CD4-positive, alpha-beta T cell treated with Interferon alpha-2 for 1 hour (primary cell): ENCODE measurements at places on chromosomes 1 and 21.

- no peak for DNase-seq
These were observed 54.9 kb upstream of the WASF2 start for GRCh38 chr1:27544834-27545233.

DNA sequence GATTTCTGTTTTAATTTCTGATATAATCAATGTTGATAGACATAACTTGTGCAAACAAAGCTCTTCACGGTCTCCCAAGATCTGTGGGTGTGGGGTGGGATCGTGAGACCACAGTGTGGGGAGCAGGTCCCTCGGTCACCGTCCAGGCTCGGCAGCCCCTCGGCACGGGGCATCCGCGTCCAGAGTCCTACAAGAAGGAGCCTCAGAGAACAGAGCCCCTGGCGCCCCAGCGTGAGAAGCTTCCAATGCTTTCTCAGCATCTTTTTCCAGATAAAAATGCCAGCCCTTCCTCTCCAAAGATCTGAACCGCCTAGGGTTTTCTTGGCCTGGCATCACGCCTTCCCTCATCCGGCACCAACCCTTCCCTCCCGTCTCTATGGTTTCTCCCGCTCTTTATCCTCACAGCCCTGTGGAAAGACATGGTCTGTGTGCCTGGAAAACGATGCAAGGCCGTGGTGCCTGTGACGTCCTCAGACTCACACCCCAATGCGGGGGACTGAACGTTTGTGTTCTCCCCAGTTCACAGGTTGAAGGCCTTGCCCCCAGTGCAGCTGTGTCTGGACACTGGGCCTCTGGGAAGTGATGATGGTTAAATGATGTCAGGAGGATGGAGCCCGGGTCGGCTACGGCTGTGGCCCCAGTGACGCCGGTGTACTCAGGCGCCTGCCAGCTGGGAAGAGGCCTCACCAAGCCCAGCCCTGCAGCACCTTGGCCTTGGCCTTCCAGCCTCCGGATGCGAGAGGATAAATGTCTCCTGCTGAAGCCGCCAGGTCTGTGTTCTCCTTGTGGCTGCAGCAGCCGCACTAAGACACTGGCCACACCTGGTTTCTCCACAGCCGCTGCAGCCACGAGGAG, 45.9 kb upstream of the COL6A2 start:
- no peak for DNase-seq

- DNase-seq: no peak
These were observed 42.2 kb downstream of the CLDN14 start for GRCh38 chr21:36437745-36438128.

GRCh38 chr1:9873992-9874391, 36.1 kb downstream of the CTNNBIP1 start:
- no peak for DNase-seq

- DNase-seq: no peak
These were observed 67.4 kb downstream of the DMRTB1 start for GRCh38 chr1:53526451-53527101.

- DNase-seq: no peak
These were observed 264.3 kb downstream of the RHOU start for GRCh38 chr1:228999446-229000170.

DNA sequence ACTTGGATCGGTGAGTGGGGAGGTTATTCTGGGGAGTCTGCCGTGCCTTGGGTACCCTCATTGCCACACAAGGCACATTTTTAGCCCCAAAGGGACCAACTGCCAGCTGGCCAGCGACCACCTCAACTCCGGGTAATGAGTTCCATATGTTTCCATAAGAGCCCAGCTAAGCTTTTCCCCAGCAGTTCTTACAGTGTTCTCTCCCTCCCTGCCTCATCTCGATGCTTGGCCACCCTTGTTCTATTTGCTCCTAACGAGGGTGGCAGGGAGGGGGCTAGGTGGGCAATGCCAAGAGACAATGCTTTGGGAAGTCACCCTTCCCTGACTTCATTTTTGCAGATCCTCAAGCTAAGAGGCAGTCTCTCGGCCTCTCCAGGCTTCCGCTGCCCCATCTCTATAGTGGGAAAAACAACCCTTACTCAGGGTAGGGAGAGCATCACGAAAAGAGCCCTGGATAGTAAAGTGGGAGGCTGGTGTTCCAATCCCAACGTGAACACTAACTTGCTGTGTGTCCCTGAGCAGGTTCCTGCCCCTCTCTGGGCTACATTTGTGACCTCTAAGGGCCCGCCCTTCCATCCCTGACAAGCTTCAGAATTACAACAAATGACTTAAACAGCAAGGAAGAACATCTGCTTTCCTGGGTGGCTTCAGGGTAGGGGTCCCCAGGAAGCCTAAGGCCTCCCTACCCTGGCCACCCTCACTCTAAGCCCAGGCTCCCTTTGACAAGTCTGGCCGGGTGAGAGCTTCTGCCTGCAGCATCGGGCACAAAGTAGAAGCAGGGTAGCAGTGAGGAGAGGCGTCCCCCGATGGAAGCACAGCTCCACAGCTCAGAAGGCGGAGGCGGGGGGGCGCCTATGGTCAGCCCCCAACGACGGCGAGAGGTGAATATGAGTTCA, 5.8 kb downstream of the ID3 start:
- no peak for DNase-seq

DNA sequence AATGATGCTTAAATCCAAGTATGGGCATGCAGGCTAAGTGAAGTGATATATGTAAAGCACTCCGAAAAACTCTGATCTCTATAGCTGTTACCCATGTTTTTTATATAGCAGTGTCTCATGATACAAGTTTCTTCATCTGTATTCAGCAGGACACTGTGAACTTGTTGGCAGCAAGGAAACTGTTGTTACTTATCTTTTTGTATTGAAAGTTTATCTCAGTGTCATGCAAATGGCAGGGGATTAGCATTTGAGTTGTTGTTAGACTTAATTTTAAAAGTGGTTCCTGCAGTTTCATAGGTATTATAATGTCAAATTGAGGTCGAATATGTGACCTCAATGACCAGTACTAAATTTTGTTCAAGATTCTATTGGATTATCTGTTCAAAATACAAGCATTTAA, 47.9 kb downstream of the NCAM2 start:
- DNase-seq: no peak

- no peak for DNase-seq
These were observed 5.0 kb upstream of the RGS18 start for GRCh38 chr1:192153276-192153675.

- no peak for DNase-seq
These were observed 956 bp upstream of the SCAF4 start for GRCh38 chr21:31732597-31733550.

- DNase-seq: peak; percentile 60
These were observed 7.3 kb upstream of the UMODL1 start for GRCh38 chr21:42063571-42064521.

DNA sequence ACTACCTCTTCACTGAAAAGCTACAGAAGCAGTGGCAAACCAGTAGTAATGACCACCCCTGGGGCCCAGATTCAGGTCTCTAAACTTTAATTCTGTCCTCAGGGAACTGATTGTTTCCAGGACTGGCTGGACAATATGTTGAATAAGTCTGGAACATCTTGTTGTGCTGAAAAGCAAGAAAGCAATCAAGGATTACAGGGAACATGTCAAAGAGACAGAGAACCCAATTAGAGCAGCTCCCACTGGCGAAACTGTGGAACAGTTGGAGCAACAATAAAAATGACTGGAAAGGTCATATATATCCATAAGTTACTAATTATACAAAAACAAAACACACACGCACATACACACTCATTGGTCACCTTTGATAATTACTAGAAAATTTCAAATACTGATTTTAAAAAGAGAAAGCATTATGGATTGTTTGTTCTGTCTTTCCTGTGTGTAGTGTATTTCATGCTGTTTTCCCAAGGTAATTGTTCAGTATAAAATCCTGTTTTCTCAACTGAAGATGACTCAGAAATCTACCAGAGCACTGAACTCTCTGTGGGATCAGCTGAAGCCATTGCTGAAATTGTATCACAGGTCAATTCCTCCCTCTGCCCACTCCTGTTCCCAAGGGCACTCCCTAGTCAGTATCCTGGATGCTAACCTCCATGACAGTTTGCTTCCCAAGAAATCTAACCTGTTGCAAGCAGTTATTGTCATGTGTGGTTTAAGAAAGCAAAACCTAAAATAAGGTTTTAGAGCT, 83.6 kb upstream of the RGS1 start:
- no peak for DNase-seq
